ENCODE measurements at places on chromosomes 6 and 20.

DNA sequence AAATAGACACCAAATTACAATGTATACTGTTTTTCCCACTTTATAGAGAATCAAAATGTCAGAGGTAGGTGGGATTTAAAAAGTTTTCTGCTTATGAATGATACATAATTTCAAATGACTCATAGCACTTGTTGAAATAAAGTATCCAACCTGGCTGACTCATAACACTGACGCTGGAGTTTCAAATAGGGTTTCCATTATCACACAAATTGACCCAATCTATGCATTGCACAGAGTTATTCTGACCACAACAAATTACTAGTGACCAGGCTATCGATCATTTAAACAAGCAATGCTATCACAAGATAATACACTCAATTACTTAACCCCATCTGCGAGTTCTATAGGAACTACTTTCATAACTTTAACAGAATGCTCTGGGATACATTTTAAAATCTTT is 31.9 kb upstream of the PRELID3B start:
- DNase-seq, result no peak

DNA sequence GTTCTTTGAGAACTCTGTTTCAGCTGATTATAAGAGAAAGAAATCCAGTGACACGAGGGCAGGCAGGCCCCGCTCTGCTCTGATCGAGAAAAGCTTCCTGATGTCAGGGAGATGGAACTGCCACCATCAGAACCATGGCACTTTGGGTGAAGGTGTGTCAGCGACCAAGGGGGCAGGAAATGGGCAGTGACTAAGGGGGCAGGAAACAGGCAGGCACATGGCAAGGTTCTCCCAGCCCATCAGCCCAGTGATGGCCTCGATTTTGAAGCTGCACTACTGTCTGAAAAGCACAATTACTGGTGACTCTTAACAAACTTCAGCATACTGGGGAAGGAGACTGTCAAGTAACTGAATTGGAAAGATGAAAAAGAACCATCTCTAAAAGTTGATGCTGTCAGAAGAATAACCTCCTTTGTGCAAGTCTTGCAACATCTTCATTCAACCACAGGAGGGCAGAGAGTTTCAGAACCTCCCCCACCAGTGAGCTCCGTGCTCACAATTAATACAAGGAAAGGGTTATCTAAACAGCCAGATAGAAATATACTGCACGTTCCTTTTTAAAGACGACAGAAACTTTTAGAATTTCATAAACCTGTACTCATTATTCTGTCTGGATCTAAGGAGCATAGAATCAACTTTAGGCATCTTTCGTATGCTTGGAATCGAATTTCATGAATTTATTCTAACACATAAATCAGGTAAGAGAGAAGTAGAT is 39.1 kb downstream of the TMX4 start:
- DNase-seq, result no peak

- DNase-seq, result no peak
Measured at GRCh38 chr20:56843817-56844216, 214.7 kb downstream of the TFAP2C start.

DNA sequence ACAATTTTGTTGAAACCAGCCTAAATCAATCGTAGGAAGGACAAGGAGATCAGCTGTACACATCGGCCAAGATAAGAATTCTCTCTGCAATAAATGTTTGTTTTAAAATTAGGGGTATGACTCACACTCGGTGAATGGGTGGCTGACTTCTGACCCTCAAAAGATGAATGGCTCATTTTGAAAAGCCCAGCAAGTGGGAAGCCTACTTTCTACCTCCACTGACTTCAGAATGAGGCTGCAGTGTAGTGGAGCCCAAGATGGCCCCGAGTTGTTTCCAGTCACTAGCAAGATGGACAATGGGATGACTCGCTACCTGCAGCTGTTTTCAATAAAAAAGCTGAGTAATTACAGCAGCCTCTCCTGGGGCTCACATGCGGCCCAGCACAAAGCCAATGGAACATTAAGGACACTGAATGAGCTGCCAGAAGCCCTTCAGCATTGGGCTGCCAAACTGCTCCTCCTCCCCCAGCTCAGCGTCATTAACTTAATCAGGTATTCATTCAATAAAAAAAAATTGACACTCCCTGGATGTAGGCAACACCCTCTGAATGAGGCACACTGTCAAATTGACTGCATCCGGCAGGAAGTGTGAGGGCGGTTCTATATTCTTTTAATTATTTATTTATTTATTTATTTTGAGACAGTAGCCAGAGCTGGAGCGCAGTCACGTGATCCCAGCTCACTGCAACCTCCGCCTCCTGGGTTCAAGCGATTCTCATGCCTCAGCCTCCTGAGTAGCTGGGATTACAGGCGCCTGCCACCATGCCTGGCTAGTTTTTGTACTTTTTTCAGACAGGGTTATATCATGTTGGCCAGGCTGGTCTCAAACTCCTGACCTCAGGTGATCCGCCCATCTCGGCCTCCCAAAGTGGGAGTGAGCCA is 107.3 kb downstream of the GMPR start:
- no peak for DNase-seq

All from dorsolateral prefrontal cortex (tissue), 122 donors.